ENCODE measurements at places on chromosomes 13 and 19.

DNA sequence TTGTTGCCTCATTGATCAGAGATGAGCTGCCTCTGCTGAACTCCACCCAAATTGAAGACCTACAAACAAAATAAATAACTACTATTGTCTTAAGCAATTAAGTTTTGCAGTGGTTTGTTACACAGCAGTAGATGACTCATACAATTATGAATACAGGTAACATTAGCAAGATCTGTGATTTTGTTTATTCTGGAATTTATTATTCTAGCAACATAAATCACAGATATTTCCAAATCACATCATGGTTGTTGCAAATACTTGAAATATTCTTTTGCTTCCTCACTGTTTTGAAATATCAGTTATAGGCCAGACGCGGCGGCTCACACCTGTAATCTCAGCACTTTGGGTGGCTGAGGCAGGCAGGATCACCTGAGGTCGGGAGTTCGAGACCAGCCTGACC is 13.1 kb upstream of the LMTK3 start:
- no peak for DNase-seq

DNA sequence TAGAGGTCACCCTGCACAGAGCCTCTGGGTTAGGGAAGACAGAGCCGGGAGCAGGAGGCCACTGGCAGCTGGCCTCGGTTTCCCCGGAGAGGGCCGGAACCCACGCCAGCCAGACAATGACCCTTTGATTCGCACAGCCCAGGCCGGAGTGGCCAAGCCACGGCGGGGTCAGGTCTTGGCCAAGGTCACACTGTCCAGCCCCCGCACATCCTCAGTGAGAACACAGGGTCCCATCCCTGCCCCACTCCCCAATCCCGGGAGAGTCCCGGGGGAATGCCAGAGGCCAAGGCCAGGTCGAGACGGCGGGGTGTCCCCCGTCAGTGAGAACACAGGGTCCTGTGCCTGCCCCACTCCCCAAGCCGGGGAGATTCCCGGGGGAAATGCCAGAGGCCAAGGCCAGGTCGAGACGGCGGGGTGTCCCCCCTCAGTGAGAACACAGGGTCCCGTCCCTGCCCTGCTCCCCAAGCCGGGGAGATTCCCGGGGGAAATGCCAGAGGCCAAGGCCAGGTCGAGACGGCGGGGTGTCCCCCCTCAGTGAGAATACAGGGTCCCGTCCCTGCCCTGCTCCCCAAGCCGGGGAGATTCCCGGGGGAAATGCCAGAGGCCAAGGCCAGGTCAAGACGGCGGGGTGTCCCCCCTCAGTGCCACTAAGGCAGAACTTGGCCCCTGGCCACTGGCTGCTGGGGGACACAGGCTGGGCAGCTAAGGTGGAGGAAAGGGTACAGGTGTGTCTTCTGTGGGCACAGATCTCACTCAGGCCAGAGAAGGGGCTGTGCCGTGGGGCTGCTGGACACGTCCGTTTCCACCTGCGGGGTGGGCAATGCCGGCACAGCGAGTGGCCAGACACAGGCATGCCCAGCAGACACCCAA is 1.7 kb upstream of the FSTL3 start:
- DNase-seq, result no peak

DNA sequence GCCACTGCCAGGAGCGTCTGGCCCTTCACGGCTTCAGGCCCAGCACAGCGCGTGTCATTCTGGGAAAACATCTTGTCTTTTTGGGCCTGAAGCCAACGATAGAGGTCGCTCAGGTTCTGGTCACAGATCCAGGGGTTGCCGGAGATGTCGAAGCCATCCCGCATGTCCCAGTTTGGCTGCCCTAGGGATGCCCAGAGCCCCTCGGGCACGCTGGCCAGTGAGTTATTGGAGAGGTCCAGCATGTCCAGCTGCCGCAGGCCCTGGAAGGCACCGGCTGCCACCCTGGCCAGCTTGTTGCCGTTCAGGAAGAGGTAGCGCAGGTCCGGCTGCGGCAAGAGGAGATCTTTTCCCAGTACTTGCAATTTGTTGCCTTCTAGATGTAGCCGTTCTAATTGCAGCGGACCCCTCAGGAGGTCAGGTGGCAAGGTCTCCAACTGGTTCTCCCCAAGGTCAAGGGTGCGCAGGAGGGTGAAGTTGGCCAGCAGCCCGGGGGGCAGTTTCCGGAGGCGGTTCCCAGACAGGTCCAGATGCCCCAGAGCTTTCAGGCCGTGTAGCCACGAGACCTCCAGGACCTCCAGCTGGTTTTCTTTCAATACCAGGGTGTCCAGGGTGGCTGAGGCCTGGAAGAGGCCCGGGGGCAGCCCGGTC is 1.8 kb downstream of the LRG1 start:
- no peak for DNase-seq

GRCh38 chr19:42207767-42208271 is 9.7 kb downstream of the DEDD2 start:
- DNase-seq, result no peak

DNA sequence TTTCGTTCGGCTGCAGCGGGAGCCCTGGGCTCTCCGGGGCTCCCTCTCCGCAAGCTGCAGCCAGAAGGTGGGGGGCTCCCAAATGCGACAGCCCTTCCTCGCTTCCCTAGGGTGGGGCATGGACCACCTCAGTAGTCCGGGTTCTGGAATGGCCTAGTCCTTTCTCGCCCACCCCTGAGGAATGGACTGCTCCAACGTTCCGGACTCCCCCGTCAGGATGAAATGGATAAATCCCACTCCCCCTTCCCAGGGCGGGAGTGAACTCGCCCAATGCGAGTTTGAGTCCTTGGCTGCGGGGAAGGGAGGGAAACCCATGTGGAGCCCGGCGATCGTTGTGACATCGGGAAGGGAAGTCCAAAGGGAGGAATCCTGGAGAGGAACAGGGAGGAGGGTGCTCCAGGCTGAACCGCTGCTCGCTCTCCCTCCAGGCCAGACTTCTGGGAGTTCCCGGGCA is 5.5 kb downstream of the HRC start:
- DNase-seq, result peak; percentile 73
